ENCODE measurements at places on chromosomes 12 and 14. TPM values are rescaled to one million over a fixed set of nuclear protein-coding genes. Genes with fewer than 3 reads are reported as not detected.

- no peak for DNase-seq
Measured at GRCh38 chr12:79322905-79323304, 367.9 kb downstream of the PAWR start.

ANGEL1 gene
- 17.0 TPM for polyA plus RNA-seq

CIROP gene
- not detected for polyA plus RNA-seq

DNA sequence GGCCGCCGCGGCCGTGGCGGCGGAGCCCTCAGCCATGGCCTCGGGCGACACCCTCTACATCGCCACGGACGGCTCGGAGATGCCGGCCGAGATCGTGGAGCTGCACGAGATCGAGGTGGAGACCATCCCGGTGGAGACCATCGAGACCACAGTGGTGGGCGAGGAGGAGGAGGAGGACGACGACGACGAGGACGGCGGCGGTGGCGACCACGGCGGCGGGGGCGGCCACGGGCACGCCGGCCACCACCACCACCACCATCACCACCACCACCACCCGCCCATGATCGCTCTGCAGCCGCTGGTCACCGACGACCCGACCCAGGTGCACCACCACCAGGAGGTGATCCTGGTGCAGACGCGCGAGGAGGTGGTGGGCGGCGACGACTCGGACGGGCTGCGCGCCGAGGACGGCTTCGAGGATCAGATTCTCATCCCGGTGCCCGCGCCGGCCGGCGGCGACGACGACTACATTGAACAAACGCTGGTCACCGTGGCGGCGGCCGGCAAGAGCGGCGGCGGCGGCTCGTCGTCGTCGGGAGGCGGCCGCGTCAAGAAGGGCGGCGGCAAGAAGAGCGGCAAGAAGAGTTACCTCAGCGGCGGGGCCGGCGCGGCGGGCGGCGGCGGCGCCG lies 381 bp downstream of the YY1 start:
- DNase-seq: peak; percentile 31

GRCh38 chr12:62914443-62915203 lies 20.3 kb downstream of the PPM1H start:
- DNase-seq: no peak

Data from muscle of leg (tissue), 16 donors.